ENCODE measurements at places on chromosomes 2 and 18. TPM values are rescaled to one million over a fixed set of nuclear protein-coding genes. Genes with fewer than 3 reads are reported as not detected.

GLI2 gene
- total RNA-seq, result not detected

LINC00305 gene
- not detected for total RNA-seq

FTCDNL1 gene
- 1.7 TPM for total RNA-seq

GRB14 gene
- total RNA-seq, result 2.0 TPM

PLEK gene
- 474 TPM for total RNA-seq

CD28 gene
- total RNA-seq, result 85.3 TPM

LAMA1 gene
- total RNA-seq, result not detected

TMEM198 gene
- not detected for total RNA-seq

RMDN2 gene
- total RNA-seq, result 9.6 TPM

SCN3A gene
- 3.3 TPM for total RNA-seq

LYPD6 gene
- total RNA-seq, result not detected

ECEL1 gene
- total RNA-seq, result not detected

RAB6C gene
- 0.10 TPM for total RNA-seq

CHST10 gene
- 6.0 TPM for total RNA-seq

FBLN7 gene
- total RNA-seq, result 7.8 TPM

Measured in mononuclear cell (primary cell).